Central memory CD4-positive, alpha-beta T cell (primary cell): ENCODE measurements at places on chromosomes 3 and 15.

DNA sequence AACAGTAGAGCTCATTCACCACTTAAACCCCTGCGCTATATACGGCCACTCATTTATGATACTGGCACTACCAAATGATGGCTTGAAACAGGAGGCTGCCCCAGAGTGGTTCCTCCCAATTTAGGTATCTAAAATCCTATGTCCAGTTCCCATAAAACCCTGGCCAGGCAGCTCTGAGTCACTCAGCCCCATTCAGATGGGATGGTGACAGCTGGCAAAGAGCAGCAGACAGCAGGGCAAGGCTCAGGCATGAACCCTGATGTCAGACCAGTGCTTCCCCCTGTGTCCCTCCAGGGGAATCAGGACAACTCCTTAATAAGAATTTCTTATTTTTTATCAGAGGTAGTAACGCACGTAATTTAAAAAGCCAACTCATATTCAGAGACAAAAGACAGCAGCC lies 77.2 kb upstream of the RNU6-1 start:
- DNase-seq: no peak

GRCh38 chr15:75671730-75672602 lies 24.3 kb downstream of the SNX33 start:
- DNase-seq: no peak

GRCh38 chr15:41565702-41566101 lies 6.7 kb downstream of the TYRO3 start:
- no peak for DNase-seq

DNA sequence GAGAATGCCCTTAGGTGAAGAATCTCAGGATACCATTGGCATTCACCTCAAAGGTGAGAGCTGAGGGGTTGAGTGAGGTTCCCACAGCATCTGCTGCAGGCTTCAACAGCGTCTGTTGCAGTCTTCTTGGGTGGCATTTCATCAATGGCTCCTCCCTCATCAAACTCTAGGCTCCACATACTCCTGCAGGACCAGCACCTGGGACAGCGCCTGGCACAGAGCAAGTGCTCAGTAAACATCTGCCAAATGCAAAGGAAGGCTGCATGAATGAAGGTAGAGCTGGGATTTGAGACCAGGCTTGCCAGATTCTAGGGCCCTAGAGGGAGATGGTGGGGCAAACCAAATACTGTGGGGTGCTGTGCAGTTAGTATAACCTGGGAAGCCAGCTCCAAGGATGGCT lies 9.6 kb downstream of the TRH start:
- no peak for DNase-seq

GRCh38 chr15:101111570-101112262 lies 140.1 kb downstream of the CHSY1 start:
- no peak for DNase-seq

DNA sequence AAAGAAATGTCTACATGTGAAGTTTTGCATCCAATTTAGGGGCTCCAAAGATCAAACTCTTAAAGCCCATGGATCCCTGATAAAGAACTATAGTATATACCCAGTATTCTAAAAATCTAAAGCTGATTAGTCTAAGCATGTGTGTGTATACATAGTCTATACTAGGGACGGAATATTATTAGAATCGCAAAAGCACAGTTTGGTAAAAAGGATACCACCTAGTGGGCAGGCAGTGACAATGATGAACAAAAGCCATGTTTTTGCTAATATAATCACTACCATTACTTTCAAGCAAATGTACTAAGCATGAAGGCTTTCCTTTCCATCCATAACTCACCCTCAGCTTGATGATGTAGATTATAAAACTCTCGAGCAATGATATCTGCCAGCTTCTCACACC lies 16.5 kb downstream of the POLQ start:
- no peak for DNase-seq

- DNase-seq: no peak
These were observed 771 bp downstream of the MPI start for GRCh38 chr15:74890665-74890960.

- DNase-seq: no peak
These were observed 25.0 kb downstream of the TKT start for GRCh38 chr3:53230789-53231188.

DNA sequence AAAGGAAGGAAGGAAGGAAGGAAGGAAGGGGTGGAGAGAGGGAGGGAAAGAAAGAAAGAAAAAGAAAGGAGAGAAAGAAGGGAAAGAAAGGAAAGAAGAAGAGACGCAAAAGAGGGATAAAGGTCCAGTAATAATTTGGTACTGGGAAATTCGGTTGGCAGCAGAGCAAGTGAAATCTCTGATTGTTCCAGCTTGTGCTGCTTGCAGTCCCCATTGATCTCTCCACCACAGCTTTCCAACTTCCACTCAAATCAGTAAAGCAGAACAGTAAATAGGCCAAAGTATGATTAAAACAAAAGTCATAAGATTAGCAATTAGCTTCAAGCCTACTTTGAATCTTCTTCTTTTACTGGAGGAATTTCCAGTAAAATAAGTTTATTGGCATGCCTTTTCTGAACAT lies 357.2 kb downstream of the ROBO1 start:
- no peak for DNase-seq

GRCh38 chr3:102466001-102466400 lies 31.2 kb downstream of the ZPLD1 start:
- DNase-seq: no peak

GRCh38 chr3:105398437-105398836 lies 31.7 kb downstream of the ALCAM start:
- no peak for DNase-seq

DNA sequence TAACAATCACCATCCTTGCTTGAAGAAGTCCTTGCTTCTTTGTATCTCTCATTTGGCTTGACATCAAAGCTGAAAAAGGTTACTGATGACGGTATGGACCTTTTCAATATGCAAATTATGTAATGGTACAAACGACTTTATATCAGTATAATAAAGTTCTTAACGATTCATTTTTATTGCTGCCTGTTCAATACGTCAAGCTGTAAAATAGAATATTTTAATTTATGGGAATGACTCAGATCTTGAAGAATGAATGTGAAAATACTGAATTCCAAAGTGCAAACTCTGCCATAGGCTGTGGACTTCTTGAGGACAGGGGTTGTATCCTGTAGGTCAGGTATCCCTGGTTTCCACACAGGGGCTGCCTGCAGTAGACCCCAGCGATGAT lies 156.2 kb downstream of the PLCL2 start:
- no peak for DNase-seq

- peak; percentile 3 for DNase-seq
These were observed 574 bp upstream of the LRRC34 start for GRCh38 chr3:169813278-169813677.

DNA sequence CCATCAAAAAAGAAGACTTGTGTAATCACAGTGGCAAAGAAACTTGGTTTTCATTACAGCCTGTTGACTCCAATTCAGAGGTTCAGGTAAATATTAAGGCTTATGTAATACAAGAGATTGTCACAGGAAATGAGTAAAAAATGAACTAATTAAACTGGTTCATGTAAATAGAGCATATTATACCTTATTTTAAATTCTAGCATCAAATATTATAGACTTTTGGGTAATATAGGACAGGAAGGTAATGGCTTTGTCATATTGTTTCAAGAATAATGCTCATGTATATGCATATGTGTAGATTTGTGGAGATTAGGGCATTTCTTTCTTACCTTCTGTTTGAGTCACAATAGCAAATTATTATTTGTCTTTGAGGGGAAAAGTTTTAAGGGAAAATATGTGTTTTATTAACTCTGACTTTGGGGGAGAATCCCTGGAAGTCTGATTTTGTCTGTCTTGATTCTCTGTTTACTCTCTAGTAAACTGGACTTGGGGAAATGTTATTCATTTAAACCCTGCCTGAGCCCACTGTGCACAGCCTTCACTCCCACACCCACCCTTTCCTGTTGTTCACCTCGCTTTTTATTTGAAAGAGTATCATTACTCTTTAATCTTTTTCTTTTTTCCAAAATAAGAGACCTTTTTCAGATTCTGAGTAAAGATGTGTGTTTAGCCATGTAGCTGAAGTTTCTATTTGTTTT lies 43.0 kb downstream of the RASA2 start:
- DNase-seq: peak; percentile 37

- DNase-seq: peak; percentile 30
These were observed 9.1 kb upstream of the HPS3 start for GRCh38 chr3:149120051-149120972.

GRCh38 chr15:40988156-40988555 lies 34.9 kb downstream of the CHAC1 start:
- DNase-seq: no peak

DNA sequence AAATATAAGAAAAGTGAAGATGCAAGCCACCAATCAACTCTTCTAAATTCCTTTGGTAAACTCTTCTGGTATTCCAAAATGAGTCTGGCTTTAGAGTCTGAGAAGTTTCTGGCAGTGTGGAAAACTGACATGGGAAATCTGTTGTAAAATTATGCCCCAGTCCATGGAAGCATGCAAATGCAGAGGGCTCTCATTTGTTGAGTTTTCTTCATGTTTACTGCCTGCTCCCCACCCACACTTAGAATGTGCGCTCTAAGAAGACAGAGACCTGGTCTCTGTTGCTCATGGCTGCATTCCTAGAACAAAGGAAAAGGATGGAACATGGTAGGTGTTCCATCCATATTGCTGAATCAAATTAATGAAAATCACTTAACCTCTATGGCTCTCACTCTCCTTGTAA lies 411.8 kb upstream of the PDZRN3 start:
- DNase-seq: no peak

DNA sequence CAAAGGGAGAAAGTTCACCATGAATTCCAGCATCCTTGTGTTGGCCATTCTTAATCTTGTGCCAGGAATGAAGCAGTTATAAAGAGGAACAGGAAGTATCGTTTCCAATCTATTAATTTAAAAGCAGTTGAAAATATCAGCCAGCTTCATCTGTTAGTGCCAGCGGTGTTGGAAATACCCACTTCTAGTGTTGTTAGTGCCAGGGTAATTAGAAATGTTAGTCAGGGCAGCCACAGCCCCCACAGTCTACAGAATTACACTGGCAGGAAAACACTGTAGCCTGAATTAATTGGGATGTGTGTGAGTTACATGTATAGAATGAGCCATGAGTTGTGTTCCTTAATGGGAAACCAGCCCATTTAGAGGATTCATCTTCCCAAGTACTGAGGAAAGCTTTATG lies 127.8 kb downstream of the GHSR start:
- no peak for DNase-seq

DNA sequence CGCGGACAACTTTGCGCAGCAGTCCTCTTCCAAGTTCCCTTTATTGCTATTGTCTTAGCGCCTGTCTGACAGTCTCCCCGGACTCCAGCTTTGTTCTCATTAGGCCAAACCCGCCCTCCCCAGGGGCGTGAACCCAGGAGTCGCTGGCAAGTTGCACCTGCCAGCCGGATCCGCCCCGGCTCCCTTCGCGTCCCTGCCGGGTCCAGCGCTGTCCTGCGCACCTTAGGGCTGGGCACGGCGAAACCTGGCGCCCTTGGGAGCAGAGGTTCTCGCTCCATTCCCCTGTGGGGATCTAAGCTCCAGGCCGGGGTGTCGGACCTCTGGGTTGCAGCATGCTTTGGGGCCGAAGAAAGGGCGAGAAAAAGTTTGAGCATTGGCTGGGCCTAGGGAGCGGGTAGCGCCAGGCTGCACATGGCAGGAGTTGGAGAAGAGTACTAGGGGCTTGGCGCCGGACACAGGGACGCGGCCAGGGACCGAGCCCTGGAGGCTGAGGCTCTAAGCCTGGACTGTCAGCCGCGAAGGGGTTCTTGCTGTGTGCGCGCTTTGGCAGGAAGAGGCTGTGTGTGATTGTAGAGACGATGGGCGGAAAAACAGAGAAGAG lies 335.1 kb upstream of the THRB start:
- no peak for DNase-seq

DNA sequence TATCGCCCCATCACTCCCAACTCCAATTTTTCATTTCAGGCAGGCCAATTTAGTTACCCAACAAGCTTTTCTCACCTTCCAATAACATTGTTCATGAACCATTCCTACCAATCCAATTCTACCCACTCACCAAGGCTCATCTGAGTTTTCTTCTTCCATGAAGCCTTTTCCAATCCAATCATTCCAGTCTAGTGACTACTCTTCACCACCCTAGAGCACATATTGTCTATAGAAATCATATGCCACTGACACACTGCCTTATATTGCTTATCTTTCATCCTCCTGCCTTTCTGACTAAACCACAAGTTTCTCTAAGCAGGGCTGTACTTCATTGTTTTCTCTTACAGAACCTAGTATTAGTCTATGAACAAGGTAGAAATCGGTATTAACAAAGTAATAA lies 11.4 kb downstream of the CCDC14 start:
- no peak for DNase-seq

DNA sequence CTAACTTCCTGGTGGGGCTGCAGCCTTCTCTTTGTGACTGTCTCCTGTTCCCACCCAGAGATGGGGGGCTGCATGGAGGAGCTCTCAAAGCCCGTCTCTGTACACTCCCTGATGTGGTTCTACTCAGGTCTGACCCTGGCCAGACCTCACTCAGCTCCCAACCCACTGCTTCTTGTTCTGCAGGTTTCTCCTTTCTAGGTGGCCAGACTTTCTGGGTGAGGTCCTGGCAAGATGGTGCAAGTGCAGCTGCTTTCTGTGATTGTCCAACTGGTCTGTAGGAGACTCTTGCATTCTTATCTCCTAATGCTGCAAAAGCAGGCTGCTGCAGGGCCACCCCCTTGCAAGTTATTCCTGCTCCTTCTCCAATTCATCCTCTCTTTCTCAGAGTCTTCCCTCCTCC lies 77.4 kb upstream of the XCR1 start:
- no peak for DNase-seq

- no peak for DNase-seq
These were observed 32.3 kb upstream of the SYNPR start for GRCh38 chr3:63245726-63246241.

- peak; percentile 62 for DNase-seq
These were observed at the start of gene RAD54L2 for GRCh38 chr3:51538459-51539290. TSS of gene RAD54L2 (plus strand) at chr3:51538719. CDS start at chr3:51590421, 51,702 bp downstream.

- no peak for DNase-seq
These were observed 374.2 kb downstream of the MECOM start for GRCh38 chr3:169289273-169289672.

DNA sequence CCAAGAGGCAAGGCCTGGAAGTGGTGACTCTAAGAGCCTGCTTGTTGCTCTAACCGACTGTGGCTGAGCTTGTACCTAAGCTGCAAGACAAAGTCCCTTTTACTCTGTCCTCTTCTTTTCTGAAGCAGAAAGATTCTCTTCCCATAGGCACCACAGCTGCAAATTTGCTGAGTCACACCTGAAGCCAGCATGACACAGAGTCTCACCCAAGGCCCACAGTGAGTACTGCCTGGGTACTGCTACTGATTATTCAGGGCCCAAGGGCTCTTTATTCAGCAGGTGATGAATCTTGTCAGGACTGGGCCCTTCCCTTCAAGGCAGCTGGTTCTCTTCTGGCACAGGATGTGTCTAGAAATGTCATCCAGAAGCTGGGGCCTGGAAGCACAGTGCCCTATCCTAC lies 18.9 kb upstream of the TIGIT start:
- no peak for DNase-seq

GRCh38 chr15:36601497-36601932 lies 22.1 kb downstream of the CDIN1 start:
- DNase-seq: no peak

DNA sequence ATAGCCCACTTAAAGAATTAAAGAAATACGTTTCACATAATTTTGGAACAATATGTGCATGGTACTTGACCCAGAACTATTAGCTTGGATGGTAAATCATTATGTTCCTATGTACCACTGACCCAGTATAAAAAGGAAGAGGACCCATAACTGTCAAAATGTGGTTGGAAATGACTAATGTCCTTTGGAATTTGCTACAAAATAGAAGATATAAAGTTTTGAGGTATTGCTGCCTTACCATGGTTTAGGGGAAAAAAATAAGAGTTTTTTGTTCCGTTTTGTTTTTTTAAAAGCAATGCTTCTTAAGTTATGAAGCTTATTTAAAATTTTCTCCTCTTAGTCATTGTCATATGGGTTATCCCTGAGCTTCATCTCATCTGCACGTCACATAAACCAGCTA lies 15.8 kb upstream of the TFDP2 start:
- DNase-seq: no peak
